SK-MEL-5 (cell line): ENCODE measurements at places on chromosomes 11 and 22.

GRCh38 chr11:35223991-35224390 is 85.0 kb downstream of the CD44 start:
- DNase-seq, result no peak

GRCh38 chr11:108663154-108663877 is 1.6 kb upstream of the DDX10 start:
- no peak for DNase-seq

DNA sequence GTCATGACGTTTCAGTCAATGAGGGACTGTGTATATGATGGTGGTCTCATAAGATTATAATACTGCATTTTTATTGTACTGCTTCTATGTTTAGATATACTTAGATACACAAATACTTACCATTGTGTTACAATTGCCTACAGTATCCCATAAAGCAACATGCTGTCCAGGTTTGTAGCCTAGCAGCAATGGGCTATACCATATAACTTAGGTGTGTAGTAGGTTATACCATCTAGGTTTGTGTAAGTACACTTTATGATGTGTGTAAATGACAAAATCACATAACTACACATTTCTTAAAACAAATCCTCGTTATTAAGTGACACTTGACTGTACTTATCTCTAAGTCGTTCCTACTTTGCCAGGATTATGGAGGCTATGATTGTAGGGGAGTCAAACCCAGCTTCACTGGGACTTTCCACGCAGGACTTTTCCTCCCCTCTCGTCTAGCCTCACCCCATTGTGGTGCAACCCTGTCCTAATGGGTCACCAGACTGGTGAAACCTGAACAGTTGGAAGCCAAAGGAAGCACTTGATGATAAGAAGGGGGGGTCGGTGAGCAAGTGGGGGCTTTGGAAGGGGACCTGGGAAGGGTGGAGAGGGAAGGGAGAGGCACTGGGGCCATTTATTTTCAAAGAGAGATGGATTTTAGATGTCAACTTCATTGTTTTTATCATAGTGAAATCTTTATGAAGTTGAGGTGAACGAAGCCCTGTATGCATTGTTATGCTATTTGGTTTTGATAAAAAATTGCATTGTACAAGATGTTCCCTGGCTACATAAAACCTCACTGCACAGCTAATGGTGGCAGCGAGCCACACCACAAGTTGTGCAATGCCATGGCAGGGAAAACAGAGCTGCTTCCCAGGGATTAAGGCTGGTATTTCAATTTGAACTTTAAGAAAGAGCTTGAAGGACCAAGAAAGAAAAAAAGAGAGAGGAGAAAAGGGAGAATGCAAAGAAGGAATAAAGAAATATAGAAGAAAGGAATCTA is 129.1 kb downstream of the EHF start:
- peak; percentile 50 for DNase-seq

DNA sequence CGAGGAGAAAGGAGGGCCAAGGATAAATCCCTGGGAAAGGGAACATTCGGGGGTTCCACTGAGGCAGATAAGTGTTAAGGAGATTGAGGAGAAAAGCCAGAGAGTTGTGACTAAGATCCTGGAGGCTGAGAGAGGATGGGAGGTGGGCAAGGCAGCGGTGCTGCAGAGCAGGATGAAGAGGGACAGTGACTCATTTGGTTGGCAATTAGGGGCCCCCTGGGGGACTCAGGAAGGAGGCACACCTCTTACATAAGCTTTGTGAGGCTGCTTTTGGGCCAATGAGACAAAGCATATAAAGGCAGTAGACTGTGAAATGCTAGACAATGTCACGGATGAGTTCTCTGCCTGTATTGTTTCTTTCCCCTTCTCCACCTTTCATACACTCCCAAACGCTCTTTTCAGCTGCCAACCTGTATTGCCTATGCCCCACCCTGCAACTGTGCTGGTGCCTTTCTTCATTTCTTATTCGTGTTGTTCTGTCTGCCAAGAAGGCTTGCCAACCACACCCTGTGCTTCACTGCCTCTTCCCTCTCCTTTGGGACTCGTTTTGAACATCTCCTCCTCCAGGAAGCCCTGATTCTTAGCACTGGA is 246.8 kb upstream of the KIRREL3 start:
- DNase-seq, result no peak

- DNase-seq, result no peak
Measured at GRCh38 chr11:94746721-94747120, 21.4 kb upstream of the AMOTL1 start.

GRCh38 chr11:104033561-104033960 is 2.9 kb upstream of the DDI1 start:
- no peak for DNase-seq

DNA sequence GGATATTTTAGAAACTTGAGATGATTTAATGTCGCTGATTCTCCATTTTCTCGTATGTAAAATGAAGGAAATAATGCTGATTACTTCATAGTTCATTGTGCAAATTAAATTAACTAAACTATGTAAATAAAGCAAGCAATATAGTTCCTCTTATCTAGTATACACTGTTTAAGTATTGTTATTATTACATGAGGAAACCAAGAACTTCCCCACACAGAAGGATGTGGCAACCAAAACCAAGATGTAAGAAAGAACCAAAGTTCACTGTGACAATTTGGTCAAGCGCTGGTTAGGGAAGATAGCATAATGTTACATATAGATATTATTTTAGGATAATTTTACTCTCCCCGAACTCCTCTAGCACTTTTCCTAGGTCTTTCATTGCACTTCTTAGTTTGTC is 103.2 kb downstream of the XKR3 start:
- DNase-seq, result no peak

GRCh38 chr11:57237204-57237681 is at the start of gene APLNR:
APLNR (minus strand) TSS chr11:57237250; CDS start chr11:57237004, 246 bp downstream.
- DNase-seq, result no peak

DNA sequence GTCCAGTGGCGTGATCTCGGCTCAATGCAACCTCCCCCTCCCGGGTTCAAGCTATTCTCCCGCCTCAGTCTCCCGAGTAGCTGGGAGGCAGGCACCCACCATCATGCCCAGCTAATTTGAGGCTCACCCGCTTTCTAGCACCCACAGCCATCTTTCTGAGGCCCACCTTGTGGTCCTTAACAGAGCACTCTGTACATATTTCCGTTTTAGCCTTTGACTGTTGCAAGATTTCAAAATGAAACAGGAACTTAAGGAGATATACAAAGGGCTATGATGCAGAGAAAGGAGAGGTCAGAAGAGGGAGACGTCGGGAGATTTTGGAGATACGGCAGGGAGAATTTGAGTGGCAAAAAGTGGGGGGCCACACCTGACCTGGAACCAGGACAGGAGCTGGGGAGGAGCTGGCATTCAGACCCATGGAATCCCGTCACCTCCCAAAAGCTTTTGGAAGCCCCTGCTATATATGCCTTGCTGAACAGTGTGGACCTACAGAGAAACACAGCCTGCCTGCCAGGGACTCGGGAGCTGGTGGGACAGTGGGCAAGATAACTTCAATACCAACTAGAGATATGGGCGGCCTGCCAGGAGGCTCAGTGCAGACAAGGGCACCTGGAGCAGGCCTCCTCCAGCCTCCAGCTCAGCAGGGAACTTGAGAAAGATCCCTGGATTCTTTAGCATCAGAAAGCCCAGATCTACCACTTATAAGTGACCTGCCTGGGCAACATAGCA is 8.0 kb upstream of the CLCF1 start:
- no peak for DNase-seq

DNA sequence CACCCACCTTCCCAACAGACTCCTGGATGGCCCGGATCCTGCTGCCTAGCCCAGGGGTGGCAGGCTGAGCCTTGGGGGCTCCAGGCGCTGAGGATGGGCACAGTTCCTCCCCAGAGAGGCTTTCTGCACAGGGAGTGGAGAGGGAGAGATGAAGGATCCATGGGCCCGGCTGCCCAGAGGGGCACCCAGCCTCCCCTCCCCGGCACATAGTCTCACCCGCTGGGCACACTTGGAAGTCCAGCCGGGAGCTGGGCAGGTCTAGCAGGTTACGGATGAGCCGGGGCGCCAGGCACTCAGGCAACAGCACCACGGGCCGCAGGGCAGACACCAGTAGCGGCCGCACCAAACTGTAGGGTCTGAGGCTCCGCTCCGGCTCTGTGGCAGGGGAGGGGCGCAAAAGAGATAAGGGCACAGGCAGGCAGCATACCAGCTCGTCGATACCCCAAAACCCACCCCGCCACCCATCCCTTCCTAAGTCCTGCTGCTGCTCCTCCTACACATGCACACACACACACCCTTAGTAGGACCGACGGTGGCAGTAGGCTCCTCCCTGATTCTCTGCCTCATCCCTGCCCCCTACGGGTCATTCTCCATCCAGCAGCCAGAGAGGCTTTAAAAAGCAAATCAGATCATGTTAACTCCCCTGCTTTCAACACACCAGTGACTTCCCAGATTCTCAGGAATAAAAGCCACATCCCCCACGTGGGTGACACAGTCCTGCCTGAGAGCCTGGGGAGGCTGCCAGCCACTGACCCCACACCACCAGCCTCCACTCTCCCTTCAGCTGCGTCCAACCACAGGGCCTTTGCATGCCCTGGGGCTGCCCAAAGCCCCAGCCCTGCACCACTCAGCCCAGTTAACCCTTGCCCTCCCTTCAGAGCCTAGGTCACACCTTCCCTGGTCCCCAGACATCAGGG is 6.5 kb upstream of the MFNG start:
- DNase-seq, result peak; percentile 70

DNA sequence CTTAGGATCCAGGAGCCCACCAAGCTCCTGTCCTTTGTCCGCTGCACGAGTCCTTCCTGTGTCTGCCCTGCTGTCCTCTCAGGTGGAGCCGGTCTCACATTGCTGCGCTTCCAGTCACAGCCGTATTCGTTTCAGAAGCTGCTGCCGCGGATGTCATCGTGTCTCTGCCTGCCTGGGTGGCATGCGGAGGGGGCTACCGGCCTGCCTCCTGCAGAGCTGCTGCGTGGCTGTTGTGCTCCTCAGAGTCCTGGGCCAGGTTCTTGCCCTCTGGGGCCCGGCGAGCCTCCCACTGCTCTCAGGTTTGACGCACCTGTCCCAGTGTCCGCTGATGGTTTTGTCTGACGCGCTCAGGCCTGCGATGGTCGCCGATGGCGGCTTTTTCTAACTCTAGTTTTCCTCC is 254.2 kb downstream of the TBC1D22A start:
- no peak for DNase-seq

- DNase-seq, result no peak
Measured at GRCh38 chr11:64362339-64362738, 3.4 kb downstream of the RPS6KA4 start.

- peak; percentile 86 for DNase-seq
Measured at GRCh38 chr11:75800728-75801361, 14.2 kb upstream of the UVRAG start.

DNA sequence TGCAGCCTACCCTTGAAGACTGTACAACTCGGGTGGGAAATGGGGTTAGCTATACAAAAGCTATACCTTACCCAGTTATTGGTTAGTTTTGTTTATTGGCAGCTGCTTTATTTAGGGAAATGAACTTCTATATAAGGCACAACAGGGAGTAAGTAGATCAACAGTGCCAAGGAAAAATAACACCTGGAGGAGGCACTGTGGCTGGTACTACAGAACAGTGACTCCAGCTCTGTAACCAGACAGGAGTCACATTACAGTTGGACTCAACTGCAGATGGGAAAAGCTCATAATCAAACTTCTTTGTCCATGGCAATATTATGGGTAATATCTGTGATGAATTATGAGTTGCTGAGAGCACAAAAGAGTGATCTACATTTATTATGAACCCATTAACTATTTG is 14.0 kb downstream of the P4HA3 start:
- no peak for DNase-seq

GRCh38 chr11:65653229-65654225 is 9.2 kb downstream of the RELA start:
- no peak for DNase-seq

GRCh38 chr11:47394322-47395222 is 13.8 kb upstream of the SLC39A13 start:
- no peak for DNase-seq

DNA sequence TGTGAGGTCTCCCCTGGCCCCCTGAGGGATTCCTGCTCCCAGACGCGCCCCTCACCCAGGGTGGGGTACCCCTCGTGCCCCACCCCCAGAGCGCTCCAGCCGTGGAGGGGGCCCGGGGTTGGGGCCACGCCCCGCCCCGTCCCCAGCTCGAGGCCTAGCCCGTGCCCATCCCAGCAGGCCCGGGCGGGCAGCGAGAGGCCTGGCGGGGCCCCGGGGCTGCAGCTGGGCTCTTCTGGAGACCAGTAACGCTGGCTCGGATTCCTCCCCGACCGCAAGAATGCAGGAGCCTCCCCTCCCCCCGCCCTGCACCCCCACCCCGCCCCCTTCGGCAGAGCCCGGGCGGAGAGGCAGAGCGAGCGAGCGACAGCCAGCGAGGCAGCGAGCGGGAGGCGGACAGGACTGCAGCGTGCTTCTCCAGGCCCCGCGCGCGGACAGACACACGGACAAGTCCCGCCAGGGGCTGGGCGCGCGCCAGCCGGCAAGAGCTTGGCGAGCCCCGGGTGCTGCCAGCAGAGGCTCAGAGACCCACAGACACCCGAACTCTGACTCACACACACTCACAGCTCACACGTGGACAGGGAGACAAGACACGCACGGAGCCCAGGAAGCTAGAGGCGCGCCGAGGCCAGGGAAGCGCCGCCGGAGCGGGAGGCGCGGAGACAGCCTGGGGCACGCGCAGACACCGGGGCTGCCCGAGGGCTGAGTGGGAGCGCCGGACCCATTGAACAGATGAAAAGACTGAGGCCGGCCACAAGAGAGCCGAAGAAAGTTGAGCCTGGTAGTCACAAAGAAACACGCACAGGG is 15.2 kb downstream of the BCL9L start:
- no peak for DNase-seq

DNA sequence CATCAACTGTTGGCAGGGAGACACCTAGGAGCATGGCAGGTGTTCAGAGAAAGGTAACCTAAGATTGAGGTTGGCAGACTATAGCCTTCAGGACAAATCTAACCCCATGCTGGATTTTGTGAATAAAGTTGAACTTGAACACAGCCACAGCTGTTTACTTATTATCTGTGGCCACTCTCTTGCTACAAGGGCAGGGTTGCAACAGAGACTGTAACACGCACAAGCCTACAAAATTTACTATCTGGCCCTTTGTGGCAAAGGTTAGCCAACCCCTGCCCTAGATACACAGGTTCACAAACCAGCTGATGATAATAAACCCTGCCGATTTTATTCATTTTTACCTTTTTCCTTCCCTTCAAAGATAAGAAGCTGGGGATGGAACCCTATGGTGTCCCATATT is 2.5 kb downstream of the THYN1 start:
- DNase-seq, result no peak

DNA sequence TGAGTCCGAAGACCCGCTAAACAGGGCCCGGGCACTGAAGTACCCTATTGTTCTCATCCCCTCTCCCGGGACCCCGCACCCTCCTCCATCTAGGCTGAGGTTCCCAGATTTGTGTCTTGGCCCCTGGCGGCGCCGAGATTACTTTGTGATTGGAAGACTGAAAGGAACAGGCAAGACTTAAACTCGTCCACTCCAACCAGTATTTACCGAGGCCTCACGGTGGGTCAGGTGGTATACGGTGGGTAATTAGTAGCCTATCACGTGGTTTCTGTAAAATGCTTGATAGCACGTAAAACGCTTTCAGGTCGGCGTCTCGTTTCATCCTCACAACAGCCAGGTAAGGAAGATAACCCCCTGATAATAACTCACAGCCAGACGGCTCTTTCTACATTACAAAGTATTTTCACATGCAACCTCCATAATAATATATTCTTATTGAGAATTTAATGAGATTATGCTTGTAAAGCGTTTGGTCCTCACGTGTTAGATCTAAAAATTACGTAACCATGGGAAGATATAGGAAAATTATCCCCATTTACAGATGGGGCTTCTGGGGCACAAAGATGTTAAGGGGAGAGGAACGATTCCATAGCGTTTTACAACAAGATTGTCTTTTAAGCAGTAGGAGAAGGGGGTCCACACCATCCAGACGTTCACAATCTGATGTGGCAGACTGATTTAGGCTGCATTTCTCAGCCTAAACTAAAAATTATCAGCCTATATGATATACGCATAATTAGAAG is 642 bp upstream of the PIK3C2A start:
- peak; percentile 69 for DNase-seq
